ENCODE measurements at places on chromosomes 4 and X.

DNA sequence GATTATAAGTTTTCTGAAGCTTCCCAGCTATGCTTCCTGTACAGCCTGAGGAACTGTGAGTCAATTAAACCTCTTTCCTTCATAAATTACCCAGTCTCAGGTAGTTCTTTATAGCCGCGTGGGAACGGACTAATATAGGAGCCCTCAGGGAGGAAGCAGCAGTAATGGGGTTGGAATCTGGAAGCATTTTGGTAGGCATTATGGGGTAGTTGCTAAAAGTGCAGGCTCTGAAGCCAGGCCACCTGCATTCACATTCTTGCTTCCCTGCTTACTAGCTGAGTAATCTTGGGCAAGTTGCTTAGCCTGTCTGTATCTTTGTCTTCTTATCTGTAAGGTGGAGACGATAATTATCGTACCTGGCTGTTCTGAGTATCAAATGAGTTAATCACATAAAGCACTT is 137.9 kb upstream of the NHS start:
- DNase-seq, result no peak

DNA sequence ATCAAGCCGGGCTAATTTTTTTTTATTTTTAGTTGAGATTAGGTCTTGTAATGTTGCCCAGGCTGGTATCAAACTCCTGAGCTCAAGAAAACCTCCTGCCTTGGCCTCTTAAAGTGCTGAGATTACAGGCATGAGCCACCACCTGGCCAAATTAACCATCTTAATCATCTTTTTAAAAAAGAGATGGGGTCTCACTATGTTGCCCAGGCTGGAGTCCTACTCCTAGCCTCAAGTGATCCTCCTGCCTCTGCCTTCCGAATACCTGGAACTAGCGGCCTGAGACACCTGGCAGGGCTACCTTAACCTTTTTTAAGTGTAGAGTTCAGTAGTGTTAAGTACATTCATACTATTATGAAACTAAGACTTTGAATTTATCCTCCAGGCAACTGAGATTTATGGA is 1.7 kb upstream of the RPS3A start:
- DNase-seq, result no peak

- DNase-seq, result no peak
Observed at GRCh38 chr4:99144070-99144469, at the start of gene ADH4. Gene ADH4 (minus strand): TSS chr4:99144297. CDS start chr4:99144222, 75 bp downstream.

DNA sequence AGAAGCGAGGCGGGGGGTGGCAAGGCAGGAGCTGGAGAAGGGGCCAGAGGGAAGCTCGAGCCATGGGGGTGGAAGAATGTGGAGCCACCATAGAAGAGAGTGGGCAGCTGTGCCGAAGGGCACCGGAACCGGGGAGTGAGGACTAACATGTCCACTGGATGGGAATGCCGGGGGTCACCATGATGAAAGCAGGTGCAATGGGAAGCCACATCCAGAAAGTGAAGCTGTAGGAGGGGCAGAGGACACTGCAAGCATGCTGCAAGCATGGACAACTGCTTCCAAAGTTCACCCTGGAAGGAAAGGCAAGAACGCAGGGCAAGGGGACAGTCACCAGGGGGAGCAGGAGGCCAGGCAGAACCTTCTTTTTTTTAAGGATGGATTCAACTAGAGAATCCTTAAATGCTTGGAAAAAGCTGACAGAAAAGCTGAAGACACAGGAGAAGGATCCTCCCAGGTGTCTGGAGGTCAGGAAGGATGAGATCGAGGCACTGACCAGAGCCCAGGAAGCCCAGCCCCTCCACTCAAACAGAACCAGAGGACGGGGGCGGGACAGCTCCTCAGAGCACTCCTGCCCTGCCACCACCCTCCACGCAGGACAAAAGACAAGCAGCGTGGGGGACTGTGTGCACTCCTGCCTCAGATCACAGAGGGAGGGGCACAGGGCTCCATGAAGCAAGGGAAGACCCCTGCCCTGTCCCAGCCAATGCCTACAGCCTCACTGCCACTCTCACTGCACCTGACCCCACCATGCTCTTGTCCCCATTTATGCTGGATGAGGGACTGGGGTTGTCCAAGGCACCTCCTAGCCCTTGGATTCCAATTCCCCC is 169.2 kb downstream of the AFAP1 start:
- no peak for DNase-seq

DNA sequence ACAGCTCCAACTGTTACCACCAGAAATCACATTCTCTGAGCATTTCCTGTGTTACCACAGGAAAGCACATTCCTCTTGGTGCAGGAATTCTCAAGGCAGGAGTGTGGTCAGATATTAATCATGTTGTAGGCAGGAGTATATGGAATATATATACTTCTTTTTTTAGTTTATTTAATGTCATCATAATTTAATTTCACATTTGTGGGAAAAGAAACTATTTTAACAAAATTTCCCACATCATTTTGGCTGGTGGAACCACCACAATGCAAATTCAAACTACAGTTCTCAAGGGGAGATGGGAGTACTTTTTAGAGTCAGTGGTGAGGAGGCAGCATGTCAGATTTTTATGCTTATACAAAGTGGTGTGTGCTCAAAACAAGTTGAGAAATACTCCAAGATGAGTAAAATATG is 139.0 kb downstream of the ATP10D start:
- DNase-seq, result no peak
